Non-pigmented ciliary epithelial cell (primary cell): ENCODE measurements at places on chromosomes 6 and 20.

GRCh38 chr6:129684323-129684884 is 25.6 kb downstream of the ARHGAP18 start:
- no peak for DNase-seq

- no peak for DNase-seq
These were observed 90.9 kb upstream of the ARMC2 start for GRCh38 chr6:108757357-108757756.

GRCh38 chr6:148928811-148929210 is 182.0 kb downstream of the UST start:
- no peak for DNase-seq

- no peak for DNase-seq
These were observed 38.3 kb downstream of the ADGRG6 start for GRCh38 chr6:142339968-142340658.

GRCh38 chr20:63141531-63141930 is 74.4 kb downstream of the YTHDF1 start:
- no peak for DNase-seq

- no peak for DNase-seq
These were observed 59.6 kb upstream of the SDHAF4 start for GRCh38 chr6:70507161-70507560.

GRCh38 chr6:36063318-36064060 is 35.9 kb downstream of the MAPK14 start:
- DNase-seq: no peak

- DNase-seq: no peak
These were observed 154.7 kb downstream of the SYCP2 start for GRCh38 chr20:59778615-59779200.

DNA sequence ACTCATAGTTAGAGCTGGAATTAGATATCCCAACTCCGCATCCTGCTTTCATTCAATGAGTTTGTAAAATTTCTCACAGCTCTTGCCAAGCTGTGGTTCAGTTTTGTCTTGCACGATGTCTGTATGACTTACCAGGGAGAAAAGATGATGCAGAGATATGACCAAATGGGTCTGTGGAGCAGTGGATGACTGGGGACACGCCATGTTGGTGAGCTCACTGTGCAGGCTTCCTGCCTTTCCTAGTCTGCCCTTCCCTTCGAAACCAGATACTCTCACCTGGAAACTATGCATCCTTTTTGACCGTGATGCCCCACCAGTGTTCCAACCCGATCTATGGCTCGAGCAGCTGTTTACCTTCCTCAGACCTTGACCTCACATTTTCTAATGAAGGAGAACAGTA is 262.7 kb upstream of the BMP2 start:
- no peak for DNase-seq

- no peak for DNase-seq
These were observed 85.0 kb upstream of the CEP85L start for GRCh38 chr6:118736440-118736839.

DNA sequence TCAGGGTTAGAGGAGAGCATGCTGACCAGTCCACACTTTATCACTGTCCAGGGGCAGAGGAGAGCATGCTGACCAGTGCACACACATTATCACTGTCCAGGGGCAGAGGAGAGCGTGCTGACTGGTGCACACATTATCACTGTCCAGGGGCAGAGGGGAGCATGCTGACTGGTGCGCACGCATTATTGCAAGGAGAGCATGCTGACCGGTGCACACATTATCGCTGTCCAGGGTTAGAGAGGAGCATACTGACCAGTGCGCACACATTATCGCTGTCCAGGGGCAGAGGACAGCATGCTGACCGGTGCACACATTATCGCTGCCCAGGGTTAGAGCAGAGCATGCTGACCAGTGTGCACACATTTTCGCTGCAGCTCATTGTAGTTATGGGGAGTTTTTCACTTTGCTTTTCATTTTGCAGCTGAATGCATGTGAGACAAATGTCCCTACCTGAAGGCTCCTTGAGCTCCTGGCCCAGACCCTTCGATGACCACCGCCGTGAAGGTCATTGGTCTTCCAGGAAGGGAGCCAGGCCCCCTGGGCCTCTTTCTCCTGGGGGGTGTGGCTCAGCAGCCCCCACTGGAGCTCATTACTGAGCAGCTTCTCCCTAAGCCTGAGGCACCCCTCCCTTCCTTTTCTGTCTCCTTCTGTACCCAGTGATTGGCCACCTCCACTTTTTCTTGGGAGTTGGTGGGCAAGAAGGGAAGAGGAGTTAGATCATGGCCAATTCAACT is 178.8 kb upstream of the AFDN start:
- no peak for DNase-seq

DNA sequence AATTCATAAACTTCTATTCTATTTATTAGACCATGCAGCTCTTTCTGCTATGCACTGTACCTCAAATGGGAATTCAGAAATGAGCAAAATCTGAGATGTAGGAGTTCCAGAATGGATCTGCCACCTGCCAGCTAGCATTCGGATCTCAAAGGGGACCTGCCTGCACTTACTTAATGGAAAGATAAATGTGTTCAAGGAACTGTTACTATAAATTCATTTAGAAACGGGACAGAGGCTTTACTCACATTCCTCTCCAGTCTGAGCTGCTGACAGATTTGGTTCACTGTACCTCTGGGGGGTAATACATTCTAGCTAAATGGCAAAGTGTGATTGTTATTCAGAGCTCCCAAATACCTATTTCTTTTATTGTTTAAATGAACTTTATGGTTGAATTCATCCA is 384.1 kb downstream of the GRIK2 start:
- DNase-seq: no peak

- no peak for DNase-seq
These were observed 581.5 kb downstream of the MMUT start for GRCh38 chr6:48881551-48881950.

DNA sequence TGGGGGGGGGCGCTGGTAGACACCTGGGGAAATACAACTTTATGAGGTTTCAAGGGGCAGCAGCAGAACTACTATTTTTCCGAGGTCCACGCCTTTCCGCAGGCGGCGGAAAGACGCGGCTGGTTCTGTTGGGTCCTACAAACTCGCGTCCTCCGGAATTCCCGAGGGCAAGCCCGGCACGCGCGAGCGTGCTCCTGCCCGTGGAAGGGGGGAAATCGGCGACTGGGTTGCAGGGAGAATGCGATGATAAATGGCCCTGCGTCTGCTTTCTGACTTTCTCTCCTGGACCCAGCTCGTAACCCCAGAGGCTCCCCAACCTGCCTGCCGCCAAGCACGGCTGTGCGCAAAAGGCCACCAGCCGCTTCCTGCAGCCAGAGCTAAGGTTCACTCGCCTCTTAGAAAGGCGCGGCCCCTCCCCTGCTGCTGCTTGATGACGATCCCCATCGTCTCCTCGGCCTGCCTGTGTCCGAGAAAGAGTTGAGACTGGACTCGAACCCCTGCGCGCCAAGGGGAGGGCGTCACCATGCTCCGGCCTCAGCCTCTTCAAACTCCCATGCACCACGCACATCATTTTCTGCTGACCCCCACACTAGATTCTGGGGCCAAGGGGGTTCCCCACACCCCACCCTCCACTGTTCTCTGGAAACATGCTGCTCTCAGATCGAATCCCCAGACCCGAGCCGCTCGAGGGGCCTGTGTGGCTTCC is 6.7 kb downstream of the FOXA2 start:
- no peak for DNase-seq

GRCh38 chr20:49891476-49892110 is 23.7 kb downstream of the SPATA2 start:
- DNase-seq: no peak

DNA sequence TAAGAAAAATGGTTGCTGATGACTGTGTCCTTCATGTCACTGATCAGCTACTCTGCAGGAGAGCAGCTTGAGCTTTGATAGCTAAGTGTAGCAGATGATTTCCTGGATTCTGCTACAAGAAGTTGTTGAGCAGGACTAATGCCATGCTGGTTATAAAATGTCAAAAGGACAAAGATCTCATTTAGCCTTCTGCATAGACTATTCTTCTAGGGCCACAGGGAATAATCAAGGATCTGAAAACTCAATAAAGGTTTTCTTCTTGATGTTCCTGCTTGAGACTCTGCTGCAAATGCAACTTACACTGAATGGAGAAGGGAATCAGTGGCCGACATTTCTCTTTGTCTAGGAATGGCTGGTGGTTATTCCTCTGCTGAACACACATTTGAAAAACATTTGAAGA is 360.3 kb upstream of the PTCHD4 start:
- no peak for DNase-seq

- DNase-seq: no peak
These were observed 41.4 kb downstream of the KIZ start for GRCh38 chr20:21167261-21167660.

DNA sequence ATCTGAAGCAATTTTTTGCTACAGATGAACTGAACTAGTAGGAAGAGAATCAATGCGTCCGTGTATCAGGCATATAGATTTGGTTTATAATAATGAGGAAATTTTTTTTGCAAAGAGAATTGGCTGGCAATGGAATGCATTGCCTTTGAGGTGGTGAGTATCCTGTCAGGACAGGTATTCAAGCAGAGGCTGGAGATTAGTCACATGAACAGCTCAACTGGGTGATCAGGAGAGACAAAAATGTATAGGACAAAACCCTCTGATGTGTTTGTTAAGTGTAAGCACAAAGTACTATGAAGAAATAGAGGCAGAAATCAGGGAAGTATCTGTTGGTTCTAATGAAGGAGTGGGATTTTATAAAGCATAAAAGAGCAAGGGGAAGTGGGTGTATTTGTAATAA is 80.5 kb downstream of the ISM1 start:
- DNase-seq: no peak

- DNase-seq: no peak
These were observed 42.0 kb upstream of the PLCG1 start for GRCh38 chr20:41095110-41095969.

DNA sequence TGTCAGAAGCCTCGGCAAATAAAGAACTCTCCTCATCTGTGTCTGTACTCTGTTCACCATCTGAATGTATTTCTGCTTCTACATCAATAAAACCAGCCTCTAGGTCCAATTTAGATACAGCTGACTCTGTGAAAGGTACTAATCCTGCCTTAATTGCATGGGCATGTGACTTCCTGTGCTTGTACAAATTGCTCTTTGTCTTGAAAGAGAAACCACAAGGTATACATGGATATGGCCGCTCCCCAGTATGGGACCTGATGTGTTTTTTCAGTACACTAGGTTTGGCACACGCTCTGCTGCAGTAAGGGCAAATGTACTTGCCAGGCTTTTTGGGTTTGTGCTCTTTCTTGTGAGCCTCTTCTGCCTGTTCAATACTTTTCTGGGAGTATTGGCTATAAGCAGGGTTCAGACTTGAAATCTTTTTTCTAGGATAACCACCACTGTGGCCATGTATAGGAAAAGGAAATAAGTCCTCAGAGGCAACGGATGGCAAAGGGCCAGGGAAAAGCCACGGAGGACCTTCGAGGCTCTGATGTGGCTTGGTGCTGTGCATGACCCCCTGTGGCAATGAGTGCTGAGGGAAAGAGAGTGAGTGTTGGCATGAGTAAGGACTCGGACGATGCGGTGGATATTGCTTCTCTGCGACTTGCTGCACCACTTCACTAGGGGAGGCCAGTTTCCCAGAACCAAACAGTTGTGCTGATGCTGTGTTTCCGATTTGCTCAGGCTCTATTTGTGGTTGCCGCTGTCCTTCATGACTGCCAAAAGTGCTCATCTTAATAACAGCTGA is 170.9 kb downstream of the HIVEP2 start:
- no peak for DNase-seq

GRCh38 chr6:136189104-136189503 is 61.0 kb downstream of the MTFR2 start:
- no peak for DNase-seq

- no peak for DNase-seq
These were observed 52.2 kb downstream of the EYA2 start for GRCh38 chr20:46946796-46947195.

GRCh38 chr6:1325461-1326309 is 13.8 kb downstream of the FOXQ1 start:
- peak; percentile 79 for DNase-seq

GRCh38 chr6:85107701-85108100 is 342.2 kb upstream of the NT5E start:
- DNase-seq: no peak
